Hypothalamus (tissue), 51 donors: ENCODE measurements at places on chromosomes 16 and 17.

DNA sequence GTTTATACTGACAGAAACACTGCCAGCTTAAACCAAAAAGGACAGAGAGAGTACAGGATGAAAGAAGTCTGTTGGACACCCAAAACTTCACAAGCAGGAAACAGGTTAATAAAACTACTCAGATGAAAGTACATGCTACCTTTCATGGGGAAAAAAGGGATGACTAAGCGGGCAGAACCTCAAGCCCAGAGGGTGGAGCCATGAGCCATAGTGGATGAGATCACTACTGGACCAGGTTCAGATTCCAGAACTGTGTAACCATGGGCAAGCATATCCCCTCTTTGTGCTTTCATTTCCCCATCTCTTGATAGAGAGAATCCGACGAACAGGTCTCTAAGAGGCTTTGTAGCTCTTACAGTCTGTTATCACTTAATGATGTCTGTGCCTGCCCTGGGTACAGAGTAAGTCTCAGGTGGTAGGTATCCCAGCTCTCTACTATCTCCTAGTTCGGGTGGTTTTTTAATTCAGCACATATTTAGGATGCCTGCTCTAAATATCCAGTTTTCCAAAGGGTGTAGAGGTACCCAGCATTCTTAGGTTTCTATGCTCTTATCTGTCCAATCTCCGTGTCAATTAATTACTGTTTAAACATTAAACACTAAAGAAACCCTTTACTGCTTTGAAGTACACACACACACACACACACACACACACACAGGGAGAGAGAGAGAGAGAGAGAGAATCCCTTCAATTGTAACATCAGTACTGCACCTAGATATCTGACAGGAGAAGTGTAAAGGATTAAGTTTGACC is 206.7 kb downstream of the ZNF423 start:
- no peak for DNase-seq

- no peak for DNase-seq
Observed at GRCh38 chr17:48868916-48869500, 23.6 kb upstream of the ATP5MC1 start.

DNA sequence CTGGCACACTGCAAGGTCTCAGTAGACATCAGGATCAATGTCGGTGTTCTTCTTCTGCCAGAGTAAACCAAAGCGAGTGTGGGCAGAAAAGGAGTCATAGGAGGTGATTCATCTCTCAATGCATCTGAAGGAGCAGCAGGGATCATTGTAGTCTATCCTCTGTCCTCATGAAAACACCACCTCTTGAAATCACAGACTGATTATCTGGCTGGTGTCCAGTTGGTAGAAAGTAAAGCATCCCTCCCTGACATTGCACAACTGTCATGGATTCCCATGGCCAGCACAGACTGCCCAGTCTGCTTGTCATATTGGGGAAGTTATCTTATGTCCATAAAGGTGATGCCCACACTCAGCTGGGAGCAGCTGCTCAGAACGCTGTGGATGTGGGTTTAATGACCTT is 74.1 kb downstream of the ABCC12 start:
- DNase-seq: no peak

DNA sequence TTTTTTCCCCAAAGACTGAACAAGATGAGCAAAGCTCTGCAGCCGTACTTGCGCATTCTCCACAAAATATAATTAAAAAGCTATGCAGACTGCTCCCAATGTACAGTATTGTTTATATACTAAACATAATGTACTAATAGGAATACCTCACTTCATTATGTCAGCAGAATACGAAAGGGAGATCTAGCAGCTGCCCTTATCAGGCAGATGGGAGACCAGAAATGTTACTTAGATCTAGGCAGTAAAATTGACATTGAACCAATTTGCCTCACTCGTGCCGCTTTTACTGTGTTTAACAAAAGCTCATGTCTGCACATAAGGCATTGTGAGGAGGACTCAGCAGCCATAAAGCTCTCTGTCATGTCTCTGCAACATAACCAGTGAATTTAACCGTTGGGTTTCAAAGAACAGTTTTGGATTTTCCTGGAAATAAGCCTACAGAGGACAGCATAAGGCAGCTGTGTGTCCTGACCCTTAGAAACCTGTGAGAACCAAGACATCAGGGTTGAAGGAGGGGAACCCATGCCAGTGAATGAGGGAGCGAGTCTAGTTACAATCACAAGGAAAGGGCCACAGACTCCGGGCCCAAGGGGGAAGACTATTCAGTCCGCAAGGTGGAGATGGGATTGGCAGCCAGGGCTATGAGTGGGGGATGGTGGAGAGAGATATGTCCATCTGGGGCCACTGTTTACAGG is 71.4 kb downstream of the GNAO1 start:
- no peak for DNase-seq

DNA sequence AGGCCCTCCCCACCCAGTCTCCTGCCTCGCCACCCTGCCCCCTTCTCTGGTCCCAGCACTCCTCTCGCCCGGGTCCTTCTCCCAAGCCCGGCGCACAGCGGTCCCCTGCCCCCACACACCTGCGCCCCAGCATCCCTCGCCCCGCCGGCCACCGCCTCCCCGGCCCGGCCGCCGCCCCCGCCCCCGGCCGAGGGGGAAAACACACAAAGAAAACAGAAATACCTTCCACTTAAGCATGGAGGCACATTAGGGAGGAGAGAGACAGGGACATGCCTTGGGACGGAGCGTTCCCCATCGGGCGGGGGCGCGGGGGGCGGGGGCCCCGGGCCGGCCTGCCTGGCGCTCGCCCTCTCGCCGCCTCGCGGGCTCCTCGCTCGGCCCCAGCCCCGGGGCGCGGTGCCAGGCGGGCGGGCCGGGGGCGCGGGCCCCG is 326 bp downstream of the SRCIN1 start:
- DNase-seq: no peak

GRCh38 chr16:22321340-22322001 is 24.3 kb downstream of the POLR3E start:
- DNase-seq: no peak

- peak; percentile 25 for DNase-seq
Observed at GRCh38 chr17:8153525-8153956, 1.3 kb upstream of the PER1 start.

DNA sequence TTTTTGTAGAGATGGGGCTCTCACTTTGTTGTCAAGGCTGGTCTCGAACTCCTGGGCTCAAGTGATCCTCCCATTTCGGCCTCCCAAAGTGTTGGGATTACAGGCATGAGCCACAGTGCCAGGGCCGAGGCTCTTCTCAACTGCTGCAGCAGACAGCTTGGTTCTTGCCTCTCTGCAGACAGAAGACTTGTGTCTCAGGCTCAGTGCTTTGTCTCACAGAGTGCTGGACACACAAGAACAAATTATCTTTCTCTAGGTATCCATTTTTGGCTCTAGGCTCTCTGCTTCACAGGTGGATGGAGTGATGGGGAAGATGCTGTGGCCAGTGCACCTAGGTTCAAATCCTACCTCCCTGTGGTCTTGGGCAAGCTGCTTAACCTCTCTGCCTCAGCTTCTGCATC is 80.8 kb upstream of the RNU2-1 start:
- no peak for DNase-seq

GRCh38 chr16:8583732-8584131 is 6.6 kb downstream of the TMEM114 start:
- DNase-seq: no peak

DNA sequence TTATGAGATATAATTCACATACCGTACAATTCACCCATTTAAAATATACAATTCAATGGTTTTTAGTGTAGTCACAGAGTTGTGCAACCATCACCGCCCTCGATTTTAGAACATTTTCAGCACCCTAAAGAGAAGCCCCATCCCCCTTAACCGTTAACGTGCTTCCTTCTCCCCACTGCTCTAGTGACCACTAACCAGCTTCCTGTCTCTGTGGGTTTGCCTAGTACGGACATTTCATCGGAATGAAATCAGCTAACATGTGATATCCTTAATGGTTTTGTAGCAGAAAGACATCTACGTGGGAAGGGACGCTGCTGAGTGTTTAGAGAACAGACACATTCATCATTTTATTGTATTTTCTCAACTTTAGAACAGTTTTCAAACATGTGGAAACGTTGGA is 80.8 kb upstream of the HSBP1 start:
- DNase-seq: no peak

DNA sequence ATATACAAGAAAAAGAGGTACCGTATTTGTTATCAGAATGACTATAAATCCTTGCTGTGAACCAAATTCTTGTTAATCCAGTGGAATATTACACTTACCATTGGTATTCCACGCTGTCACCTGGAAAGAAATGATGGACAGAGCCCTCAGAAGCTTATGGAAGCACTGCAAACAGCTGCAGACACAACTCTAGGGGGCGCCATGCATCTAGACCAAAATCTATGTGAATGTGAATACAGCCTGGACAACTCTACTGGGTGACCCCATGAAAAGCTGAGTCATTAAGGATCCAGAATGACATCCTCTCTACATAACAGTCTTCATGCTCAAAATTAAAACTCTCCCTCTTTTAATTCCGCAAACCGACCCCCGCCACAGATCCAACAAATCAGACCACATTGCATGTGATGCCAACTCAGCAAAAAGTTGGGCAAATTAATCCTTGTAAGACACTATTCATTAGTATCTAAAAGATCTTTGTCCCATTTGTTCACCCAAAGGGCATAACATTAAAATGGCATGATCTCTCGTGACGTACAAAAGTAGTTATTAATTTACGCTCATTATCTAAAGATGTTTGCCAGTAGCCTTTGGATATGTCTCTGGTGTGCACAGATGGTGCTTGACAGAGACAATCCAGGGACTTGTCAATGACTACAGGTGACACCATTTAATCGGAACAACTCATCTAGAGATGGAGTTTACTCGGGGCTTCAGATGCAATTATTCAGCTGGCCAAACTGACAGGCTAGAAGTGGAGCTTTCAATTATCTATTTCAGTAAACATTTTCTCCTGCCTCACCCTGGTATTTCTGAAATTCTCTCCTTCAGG is 552.7 kb upstream of the PSMD7 start:
- DNase-seq: no peak

GRCh38 chr16:28873543-28874201 is 4.6 kb upstream of the ATP2A1 start:
- DNase-seq: no peak

DNA sequence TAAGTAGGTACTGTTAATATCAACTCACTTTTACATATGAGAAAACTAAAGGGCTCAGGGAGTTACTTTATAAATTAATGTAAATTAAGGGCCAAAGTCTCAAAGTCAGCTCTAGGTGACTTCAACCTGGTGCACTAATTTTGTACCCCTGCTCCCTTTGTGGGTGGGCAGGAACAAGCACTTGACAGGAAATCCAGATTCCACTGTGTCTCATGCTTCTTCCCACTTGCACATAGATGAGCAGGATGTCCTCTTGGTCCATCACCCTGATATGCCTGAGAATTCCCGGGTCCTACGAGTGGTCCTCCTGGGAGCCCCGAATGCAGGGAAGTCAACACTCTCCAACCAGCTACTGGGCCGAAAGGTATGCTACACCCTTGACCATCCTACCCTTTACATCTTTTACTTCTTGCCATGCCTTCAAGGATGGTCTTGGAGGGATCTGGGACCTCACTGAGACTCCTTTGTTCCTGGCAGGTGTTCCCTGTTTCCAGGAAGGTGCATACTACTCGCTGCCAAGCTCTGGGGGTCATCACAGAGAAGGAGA is 1.3 kb downstream of the ERAL1 start:
- DNase-seq: no peak

- no peak for DNase-seq
Observed at GRCh38 chr16:81967358-81967757, 43.9 kb downstream of the SDR42E1 start.

DNA sequence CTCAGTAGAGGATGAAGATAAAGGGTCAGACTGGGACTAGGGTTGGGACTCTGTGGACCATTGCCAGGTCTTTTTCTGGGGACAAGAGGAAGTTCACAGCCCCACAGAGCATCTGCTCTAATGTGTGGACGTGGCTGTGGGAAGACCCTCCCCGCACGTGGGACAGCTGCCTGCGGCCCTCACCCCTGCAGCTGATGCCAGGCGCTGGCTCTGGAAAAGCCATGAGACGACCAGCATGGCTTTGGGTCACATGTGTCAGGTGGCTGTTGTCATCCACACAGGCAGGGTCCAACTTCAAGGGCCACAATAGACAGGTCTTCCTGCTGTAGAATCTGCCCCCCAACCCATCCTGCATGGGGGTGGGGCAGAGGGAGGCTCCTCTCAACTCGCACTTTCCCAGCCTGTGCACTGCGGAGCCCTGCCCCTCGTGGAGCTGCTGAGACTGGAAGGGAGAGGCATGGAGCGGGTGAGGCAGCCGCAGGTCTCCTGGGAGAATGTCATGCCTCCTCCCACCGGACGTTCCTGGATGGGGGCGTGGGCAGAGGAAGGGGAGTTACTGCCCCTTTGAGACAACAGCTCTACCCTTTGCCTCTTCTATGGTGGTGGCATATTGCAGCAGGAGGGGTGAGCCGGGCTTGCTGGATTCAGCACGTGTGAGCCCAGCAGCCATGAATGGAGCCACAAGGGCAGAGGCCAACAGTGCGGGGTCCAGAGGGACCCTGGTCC is 53.4 kb downstream of the PIMREG start:
- no peak for DNase-seq

- DNase-seq: no peak
Observed at GRCh38 chr16:86986136-86986535, 331.1 kb downstream of the C16orf95 start.

DNA sequence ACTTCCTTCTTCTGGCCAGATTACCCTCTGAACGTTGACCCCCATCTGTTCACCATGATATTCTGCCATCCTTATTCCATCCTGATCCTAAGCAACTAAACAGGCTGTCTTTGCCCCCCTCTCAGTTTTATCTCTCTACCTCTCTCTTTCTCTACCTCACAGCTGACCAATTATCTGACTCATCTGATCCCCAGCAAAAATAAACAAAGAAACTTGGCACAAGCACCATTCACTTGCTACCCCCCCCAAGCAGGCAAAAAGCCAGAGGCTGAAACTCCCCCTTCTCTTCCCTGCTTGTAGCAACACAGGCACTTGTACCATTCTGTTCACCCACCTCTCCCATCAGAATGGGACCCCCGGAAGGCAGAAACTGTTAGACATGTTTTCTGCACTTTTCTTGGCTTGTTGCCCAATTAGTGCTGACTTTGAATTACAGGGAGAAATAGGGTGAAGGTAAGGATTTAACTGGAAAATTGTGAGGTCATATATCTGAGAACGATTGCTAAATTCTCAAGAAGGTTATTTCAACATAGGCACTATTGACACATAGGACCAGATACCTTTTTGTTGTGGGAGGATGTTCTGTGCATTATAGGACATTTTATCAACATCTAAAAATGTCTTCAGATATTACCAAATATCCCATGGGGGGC is 163.2 kb downstream of the TOX3 start:
- no peak for DNase-seq

DNA sequence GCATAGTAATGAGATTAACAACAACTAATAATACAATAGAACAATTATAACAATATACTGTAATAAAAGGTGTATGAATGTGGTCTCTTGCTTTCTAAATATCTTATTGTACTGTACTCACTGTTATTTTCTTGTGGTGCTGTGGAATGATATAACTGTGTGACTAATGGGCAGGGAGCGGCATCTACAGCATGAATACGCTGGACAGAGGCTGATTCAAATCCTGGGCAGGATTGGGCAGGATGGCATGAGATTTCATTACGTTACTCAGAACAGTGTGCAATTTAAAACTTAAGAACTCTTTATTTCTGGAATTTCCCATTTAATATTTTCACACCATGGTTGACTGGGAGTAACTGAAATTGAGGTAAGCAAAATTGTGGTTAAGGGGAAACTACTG is 1239.8 kb upstream of the GOT2 start:
- DNase-seq: no peak

GRCh38 chr17:75065562-75066151 is 18.6 kb downstream of the KCTD2 start:
- DNase-seq: no peak

GRCh38 chr17:47982091-47982617 is 11.2 kb downstream of the CDK5RAP3 start:
- DNase-seq: no peak
